H1 (cell line): ENCODE measurements at places on chromosomes 5 and 9. TPM values are rescaled to one million over a fixed set of nuclear protein-coding genes. Genes with fewer than 3 reads are reported as not detected.

DNA sequence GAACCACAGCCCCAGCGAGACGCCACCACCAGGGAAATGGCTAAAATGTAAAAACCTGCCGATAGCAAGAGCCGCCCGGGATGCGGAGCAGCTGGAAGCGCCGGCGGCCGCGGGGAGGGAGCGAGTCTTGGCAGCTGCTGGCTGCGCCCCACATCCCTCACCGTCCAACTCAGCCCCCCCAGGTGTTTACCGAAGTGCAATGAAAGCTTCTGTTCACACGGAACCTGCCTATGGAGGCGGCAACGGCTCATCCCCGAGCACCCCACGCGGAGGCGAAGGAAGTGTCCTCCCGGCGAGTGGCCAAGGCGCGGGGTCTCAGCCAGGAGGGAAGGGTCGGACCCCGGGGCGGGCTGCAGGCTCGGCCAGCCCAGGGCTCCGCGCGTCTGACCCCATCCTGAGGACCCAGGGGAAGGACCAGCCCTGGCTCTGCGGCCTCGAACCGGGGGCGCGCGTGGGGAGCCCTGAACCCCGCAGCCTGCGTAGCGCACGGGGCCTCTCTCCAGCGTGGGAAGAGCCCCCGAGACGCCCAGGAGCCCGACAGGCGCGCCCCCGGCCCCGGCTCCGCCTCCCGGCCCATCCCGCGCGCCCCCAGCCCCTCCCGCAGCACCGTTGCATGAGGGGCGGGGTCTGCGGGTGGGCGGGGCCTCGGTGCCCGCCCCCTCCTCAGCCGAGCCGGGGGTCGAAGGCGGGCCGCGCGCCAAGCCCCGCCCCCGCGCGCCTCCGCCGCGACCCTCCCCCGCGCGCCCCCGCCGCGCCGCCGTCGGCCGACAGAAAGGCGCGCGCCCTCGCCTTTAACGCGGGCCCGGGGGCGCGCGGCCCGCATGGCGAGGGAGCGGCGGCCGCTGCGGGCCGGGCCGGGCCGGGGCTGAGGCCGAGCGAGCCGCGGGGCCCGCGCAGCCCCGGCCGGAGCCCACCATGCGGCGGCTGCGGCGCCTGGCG, at the start of gene DIPK1B:
Gene DIPK1B (plus strand): TSS at position 822 of the 939 bp plus-strand sequence. CDS start 94 bp downstream, at position 916.
- peak within 1 kb of the TSS; percentile 85 for H3K4me3 ChIP-seq
- no peaks in the 10 kb centered on the region for H3K36me3 ChIP-seq
- no peaks in the 10 kb centered on the region for H3K27me3 ChIP-seq
- peaks cover 8% of the 10 kb centered on the region for H3K4me1 ChIP-seq
- peak; percentile 86 for DNase-seq
- H3K27ac ChIP-seq, result no peak within 1 kb of the TSS; the same call in 1 of the 2 replicates

RLN1 gene
- 0.30 and 0.51 TPM in 2 replicates for polyA plus RNA-seq

DNA sequence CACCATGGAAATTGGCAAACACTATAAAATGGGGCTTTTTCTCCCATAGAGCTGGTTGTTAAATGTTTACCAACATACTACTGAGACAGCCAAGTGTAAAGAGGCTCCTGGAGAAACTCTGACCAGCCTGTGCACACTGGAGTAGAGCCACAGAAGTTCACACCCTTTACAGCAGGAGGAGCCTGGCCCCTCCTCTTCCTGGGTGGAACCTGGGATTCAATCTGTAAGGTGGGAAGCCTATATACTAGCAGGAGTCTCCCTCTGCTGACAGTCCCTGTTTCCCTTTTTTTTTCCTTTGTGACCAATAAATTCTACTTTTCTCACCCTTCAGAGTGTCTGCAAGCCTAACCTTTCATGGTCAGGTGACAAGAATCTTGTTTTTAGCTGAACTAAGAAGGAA, 10.4 kb upstream of the SLC30A5 start:
- no peak overlapping the region for H3K27ac ChIP-seq
- DNase-seq, result peak; percentile 31
- H3K4me1 ChIP-seq, result no peaks in the 10 kb centered on the region

DNA sequence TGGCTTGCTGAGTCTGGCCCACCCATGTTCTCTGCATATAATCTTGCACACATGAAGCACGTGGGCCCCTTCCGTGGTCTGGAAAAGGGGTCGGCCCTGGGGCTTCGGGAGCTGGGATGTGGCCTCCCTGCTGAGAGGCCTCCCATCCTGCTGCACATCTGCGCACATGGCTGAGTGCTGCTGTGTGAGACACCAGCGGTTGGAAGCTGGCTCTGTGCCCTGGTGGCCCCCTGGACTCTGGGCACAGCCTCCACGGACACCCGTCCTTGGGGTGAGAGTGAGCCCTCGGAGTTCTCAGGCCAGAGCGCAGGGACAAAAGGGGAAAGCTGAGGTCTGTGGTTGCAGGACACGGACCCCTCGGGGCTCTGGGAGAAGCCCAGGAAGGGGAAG, 115.8 kb downstream of the RXRA start:
- H3K27me3 ChIP-seq, result no peaks in the 10 kb centered on the region
- H3K4me3 ChIP-seq, result no peak overlapping the region
- no peak for DNase-seq
- no peaks in the 10 kb centered on the region for H3K36me3 ChIP-seq

GRCh38 chr5:103117471-103117991, 2.4 kb downstream of the GIN1 start:
- no peak overlapping the region for H3K4me3 ChIP-seq
- no peak for DNase-seq
- H3K27ac ChIP-seq, result no peak overlapping the region
- no peaks in the 10 kb centered on the region for H3K4me1 ChIP-seq
- H3K36me3 ChIP-seq, result no peaks in the 10 kb centered on the region

GRCh38 chr9:27395484-27395921, 98.6 kb upstream of the EQTN start:
- H3K27me3 ChIP-seq, result no peaks in the 10 kb centered on the region
- H3K36me3 ChIP-seq, result no peaks in the 10 kb centered on the region
- H3K4me3 ChIP-seq, result no peak overlapping the region
- no peak for DNase-seq
- peaks cover 7% of the 10 kb centered on the region; the same call in 1 of the 2 replicates for H3K4me1 ChIP-seq

- no peak within 1 kb of the TSS for H3K27ac ChIP-seq
- no peaks in the 10 kb centered on the region for H3K36me3 ChIP-seq
- H3K4me1 ChIP-seq, result peaks cover 10% of the 10 kb centered on the region
- no peak within 1 kb of the TSS for H3K4me3 ChIP-seq
- no peaks in the 10 kb centered on the region for H3K27me3 ChIP-seq
Observed at GRCh38 chr5:139462586-139463276, at the start of gene ECSCR. Gene ECSCR, minus strand, starts transcription at chr5:139462743. Its CDS starts 73 bp downstream, at chr5:139462670.

- no peak for DNase-seq
- no peaks in the 10 kb centered on the region for H3K4me1 ChIP-seq
- no peak overlapping the region for H3K27ac ChIP-seq
- no peak overlapping the region for H3K4me3 ChIP-seq
- peaks cover 3% of the 10 kb centered on the region; the same call in 1 of the 2 replicates for H3K36me3 ChIP-seq
Observed at GRCh38 chr9:37179576-37179975, 59.2 kb downstream of the ZCCHC7 start.

CYFIP2 gene
- 45.1 and 60.6 TPM in 2 replicates for polyA plus RNA-seq

RNF183 gene
- 0.15 and 0.41 TPM in 2 replicates for polyA plus RNA-seq

DNA sequence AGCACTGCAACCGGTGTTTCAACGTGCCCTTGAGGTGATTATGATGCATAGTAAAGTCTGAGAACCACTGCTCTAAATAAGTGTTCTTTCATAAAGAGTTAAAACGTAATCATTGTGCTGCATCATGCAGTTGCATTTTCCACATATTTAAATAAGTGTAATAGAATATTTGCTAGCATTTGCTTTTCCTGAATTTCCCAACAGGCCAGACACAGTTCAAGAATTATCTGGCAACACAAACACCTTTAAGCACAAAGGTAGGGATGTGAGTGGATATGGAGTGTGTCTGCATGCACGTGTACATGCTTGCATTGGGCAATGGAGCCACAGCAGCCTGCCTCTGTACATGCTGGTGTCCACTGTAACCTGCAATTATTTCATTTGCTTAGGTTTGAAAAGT, 193.6 kb upstream of the PIK3R1 start:
- H3K4me3 ChIP-seq, result no peak overlapping the region
- no peaks in the 10 kb centered on the region for H3K27me3 ChIP-seq
- H3K36me3 ChIP-seq, result no peaks in the 10 kb centered on the region

- DNase-seq, result no peak
- no peak overlapping the region for H3K27ac ChIP-seq
- no peak overlapping the region for H3K4me3 ChIP-seq
- H3K27me3 ChIP-seq, result no peaks in the 10 kb centered on the region
- H3K4me1 ChIP-seq, result no peaks in the 10 kb centered on the region
Observed at GRCh38 chr5:163360656-163361055, 76.7 kb upstream of the CCNG1 start.

DNA sequence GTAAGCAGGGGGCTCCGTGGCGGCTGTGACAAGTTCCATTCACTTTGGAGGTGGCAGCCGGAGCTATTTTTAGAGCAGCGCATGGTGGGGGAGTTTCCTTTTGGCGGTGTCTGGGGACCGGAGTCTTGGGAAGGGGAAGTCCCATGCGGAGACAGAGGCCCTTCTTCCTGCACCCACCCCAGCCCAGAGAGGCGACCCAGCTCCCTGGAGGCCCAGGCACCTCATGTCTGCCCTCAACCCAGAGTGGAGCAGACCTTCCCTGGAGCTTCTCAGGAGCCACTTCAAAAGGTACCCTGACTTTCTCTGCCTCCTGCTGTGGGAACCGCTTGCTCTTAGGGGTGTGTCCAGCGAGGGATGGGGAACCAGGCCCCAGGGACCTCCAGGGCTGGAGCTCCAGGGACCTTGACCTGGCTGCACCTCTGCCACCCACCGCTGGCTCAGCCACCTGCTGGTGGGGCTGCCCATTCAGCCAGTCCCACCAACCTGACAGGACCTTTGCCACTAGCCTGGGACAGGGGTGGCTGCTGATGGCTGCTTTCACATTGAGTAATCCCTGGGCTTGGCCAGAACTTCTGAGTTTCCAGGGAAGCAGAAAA, 34.1 kb downstream of the NEK6 start:
- H3K27me3 ChIP-seq, result no peaks in the 10 kb centered on the region
- no peaks in the 10 kb centered on the region for H3K36me3 ChIP-seq
- H3K4me1 ChIP-seq, result peaks cover 6% of the 10 kb centered on the region; the same call in 1 of the 2 replicates
- no peak overlapping the region for H3K27ac ChIP-seq
- H3K4me3 ChIP-seq, result no peak overlapping the region
- no peak for DNase-seq

GRCh38 chr5:141199359-141200235, at the start of gene PCDHB11:
Gene PCDHB11, plus strand, starts transcription at chr5:141199627. Its CDS starts 148 bp downstream, at chr5:141199775.
- no peaks in the 10 kb centered on the region for H3K4me1 ChIP-seq
- no peaks in the 10 kb centered on the region for H3K36me3 ChIP-seq
- H3K4me3 ChIP-seq, result no peak within 1 kb of the TSS
- no peak within 1 kb of the TSS for H3K27ac ChIP-seq
- H3K27me3 ChIP-seq, result no peaks in the 10 kb centered on the region

DNA sequence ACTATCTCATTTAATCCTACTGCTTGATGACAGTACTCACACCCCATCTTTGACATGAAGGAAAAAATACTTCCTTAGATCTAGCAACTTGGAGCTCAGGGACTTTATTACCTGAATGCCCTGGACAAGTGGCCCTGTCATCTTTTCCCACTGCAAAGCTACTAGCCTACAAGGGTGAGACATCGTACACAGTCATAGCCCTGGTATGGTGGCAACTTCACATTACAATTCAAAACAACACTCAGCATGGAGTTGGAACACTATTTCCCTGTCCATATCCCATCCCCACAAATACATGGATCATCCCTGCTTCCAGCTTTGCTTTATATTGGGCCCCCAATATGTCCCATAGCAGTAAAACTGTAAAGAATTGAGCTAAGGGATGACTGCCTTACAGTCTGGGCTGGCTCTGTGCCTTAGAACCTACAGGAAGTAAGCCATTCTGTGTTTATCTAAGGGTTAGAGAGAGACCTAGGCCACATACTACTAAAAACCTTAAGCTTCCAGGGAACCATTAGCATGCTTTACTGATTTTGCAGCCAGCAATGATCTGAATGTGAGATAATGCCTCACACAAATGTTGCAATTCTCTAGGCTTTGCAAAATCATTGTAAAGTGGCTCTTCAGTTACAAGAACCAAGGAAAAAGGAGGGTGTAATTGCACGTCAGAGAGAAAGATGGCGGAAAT, 55.9 kb downstream of the OTULIN start:
- H3K36me3 ChIP-seq, result no peaks in the 10 kb centered on the region
- no peak overlapping the region for H3K27ac ChIP-seq
- DNase-seq, result no peak
- no peaks in the 10 kb centered on the region; the same call in 1 of the 2 replicates for H3K27me3 ChIP-seq
- no peak overlapping the region for H3K4me3 ChIP-seq

DNA sequence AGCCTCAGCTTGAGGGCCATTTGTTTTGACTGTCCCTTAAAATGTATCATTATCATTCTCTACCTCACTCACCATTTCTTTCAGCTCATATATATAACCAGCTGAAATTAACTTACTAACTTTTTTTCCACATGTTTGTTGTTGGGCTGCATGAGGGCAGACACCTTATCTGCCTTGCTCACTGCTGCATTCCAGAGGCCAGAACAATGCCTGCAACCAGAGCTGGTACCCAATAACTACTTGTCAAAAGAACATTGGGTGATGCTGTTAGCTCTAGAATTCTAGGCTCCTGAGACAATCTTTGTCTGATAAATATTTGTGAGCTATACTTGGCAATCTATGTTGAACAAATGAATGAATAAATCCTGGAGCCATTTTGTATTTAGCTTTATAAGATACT, 68.3 kb downstream of the HTR4 start:
- H3K36me3 ChIP-seq, result no peaks in the 10 kb centered on the region
- no peak for DNase-seq
- no peak overlapping the region for H3K27ac ChIP-seq
- no peaks in the 10 kb centered on the region for H3K27me3 ChIP-seq

DNA sequence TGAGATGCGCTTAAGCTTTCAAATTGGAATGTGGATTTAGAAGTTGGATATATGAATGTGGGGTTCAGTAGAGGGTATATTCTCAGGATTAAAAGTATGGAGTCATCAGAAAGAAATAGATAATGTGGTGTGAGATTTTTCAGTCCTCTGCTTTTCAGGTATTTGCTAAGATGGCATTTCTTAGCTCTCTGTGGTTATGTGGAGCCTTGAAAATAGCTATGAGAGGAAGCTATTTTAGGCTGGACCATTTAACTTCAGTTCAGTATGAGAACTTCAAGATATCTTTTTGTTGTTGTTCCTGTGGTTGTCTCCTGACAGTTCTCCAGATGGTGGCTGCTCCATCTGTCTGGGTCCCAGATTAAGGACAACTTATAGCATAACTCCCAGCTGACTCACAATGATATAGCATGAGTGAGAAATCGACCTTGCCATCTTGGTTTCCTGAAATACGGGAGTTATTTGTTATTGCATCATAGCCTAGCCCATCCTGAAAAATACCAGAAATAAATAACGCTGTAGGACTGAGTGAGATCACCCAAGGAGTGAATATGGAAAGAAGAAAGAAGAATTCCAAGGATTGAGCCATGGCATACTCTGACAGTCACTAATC, 461.5 kb downstream of the ANXA1 start:
- no peaks in the 10 kb centered on the region for H3K4me1 ChIP-seq
- H3K27ac ChIP-seq, result no peak overlapping the region
- DNase-seq, result no peak
- no peaks in the 10 kb centered on the region for H3K36me3 ChIP-seq
- no peaks in the 10 kb centered on the region for H3K27me3 ChIP-seq
- H3K4me3 ChIP-seq, result no peak overlapping the region

C5orf52 gene
- polyA plus RNA-seq, result not detected in 2 replicates

FAM153A gene
- polyA plus RNA-seq, result 0.22 TPM in 1 of 2 replicates, not detected in the other
